Stimulated activated memory B cell treated with anti-CD40 and anti-IgM and Interleukin-4, amounts not matched to agents 10 μg/mL and 1 μg/mL and 100 μg/mL, for 72 hours (primary cell): ENCODE measurements at places on chromosomes 6 and 20.

- no peak for ATAC-seq
Observed at GRCh38 chr6:129517288-129517687, 192.7 kb downstream of the ARHGAP18 start.

DNA sequence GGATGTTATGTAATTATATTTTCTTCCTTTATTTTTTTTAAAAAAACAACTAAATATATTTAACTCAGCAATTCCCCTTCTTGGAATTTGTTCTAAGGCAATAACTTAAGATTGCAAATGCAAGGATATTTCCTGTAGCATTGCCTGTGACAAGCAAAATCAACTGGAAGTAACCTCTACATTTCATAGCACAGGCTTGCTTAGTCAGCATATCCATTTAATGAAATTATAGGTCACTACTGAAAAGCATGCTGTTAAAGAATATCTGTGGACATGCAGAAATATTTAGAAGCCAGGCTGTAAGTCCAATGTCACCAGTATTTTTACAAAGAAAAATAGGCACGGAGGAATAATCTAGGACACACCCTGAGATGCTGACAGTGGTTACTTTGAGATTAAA lies 8.7 kb upstream of the MEP1A start:
- ATAC-seq = no peak

DNA sequence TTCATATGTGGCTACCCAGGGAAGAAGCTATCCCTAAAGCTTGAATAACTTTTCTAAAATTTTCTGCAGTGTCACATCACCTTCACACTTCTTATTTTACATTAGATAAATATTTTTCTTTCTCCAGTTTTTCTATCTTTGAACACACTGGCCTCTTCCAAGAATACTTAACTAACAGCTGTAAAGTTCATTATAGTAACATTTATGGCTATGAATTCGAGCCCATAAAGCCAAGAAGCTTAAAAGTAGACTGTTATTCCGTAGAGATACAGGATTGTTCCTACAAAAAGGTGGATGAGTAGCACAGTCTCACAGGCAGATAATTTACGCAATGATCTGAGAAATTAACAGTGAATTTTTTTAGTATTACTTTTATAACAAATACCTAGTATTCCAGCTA lies 55.7 kb upstream of the BMP5 start:
- no peak for ATAC-seq

DNA sequence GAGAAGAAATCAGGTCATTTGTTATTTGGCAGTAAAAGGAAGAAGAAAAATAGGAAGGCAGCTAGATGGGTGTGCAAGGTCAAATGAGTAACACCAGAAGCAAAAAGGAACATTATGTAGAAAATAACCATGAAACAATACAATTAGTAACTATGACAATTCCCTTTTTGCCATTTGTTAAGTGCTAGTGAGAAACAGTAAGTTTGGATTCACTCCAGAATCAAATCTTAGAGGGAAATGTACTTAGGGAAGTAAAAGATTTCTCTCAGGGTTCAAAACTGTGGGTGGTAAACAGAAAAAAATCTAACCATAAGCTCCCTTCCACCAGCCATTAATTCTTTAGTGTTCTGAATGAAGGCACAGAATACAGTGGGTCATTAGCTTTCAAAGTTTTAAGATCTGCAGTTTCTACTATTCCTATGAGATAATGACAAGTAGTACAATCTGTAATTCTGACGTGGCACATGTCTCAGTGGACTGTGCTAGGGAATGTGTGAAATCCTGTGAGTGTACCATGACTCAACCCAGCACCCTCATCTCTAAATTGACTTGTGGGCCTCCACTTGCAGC lies 17.1 kb downstream of the REPS1 start:
- no peak for ATAC-seq

DNA sequence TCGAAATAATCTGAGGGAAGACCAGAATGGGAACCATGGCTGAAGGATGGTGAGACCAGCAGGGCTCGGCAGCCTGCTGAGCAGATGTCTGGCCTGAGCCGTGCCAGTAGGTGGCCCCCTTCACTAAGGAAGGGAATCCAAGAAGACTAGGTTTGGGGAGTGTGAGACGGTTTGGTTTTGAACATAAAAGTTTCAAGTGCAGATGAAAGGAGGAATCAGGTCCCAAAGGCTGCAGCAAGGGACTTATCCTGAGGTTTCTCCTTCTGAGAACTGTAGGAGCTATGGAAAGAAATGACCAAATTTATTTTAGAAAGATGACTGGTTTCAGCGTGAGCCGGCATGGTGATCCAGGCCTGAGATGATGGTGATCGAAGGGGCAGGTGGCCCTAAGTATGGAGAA lies 4.6 kb upstream of the OSER1 start:
- ATAC-seq = no peak

- ATAC-seq = no peak
Observed at GRCh38 chr6:138487102-138487604, 12.1 kb downstream of the NHSL1 start.

DNA sequence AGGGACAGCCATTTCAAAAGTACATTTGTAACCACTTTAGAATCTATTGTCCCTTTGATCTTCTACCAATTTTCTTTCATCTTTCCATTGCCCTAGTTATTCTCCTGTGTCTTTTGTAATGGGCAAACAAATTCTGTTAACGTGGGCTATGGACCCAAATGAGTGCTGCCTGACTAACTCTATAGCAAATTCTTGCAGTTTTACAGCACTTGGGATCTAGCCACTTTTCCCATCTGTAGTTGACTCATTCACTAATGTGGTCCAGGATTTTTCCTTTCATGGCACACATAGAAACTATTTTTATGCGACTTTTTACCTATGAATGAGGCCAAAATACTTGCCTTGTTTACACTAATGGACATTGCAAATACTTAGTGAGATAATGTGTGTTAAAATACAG lies 52.0 kb downstream of the GRIK2 start:
- no peak for ATAC-seq

- no peak for ATAC-seq
Observed at GRCh38 chr6:12313306-12313991, 23.3 kb downstream of the EDN1 start.

GRCh38 chr6:41040101-41040939 lies 1.3 kb upstream of the UNC5CL start:
- no peak for ATAC-seq

DNA sequence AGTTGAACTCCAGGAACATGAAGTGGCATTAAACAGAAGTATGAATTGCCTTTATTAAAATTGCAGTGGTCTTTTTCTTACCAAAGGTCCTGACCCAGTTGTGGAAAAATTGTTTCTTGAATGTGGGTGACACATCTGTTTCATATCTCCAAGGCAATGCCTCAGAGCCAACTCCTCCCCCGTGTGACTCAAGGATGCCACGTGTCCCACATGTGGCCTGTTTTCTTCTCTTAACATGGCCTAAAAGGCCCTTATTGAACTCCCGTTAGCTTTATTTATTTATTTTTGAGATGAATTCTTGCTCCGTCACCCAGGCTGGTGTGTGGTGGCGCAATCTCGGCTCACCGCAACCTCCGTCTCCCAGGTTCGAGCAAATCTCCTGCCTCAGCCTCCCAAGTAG lies 128.4 kb upstream of the ESR1 start:
- no peak for ATAC-seq

GRCh38 chr6:26500102-26500501 lies at the start of gene BTN1A1:
Gene BTN1A1 (plus strand): TSS chr6:26500303. CDS start chr6:26501287, 984 bp downstream.
- no peak for ATAC-seq
